ENCODE measurements at places on chromosomes 2 and 18.

DNA sequence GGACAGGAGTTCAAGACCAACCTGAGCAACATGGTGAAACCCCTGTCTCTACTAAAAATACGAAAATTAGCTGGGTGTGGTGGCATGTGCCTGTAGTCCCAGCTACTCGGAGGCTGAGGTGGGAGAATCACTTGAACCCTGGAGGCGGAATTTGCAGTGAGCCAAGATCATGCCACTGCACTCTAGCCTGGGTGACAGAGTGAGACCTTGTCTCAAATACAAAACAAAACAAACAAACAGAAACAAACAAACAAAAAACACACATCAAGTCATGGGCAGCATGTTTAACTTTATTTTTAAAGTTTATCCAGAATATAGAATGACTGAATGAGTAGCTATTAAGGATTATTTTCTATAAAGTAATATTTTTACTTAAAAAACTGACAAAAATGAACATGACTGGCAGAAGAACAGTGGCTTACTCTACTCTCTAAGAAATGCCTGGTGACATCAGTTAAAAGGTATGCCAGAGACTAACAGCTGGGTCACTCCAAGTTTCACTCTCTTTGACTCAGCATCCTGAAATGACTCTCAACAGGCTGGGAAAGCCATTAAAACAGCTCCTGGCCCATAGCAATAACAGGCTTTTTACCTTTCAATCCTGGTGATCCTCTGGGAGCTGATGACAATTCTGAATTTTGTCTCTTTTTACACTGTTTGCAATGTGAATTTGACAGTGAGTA, 281.6 kb upstream of the STON1 start:
- DNase-seq = no peak

DNA sequence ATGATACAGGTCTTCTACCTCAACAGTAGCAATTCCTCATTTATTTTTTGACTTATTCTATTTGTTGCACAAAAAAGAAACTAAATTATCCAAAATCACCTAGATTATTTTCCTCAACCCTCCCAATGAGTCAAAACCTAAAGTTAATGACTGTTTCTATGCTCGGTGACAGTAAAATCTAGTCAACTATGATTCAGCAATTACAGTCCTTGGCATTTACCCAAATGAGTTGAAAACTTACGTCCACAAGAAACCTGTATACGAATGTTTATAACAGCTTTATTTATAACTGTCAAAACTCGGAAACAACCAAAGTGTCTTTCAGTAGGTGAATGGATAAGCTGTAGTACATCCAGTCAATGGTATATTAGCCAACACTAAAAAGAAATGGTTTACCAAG, 439.3 kb downstream of the CBLN2 start:
- no peak for DNase-seq

DNA sequence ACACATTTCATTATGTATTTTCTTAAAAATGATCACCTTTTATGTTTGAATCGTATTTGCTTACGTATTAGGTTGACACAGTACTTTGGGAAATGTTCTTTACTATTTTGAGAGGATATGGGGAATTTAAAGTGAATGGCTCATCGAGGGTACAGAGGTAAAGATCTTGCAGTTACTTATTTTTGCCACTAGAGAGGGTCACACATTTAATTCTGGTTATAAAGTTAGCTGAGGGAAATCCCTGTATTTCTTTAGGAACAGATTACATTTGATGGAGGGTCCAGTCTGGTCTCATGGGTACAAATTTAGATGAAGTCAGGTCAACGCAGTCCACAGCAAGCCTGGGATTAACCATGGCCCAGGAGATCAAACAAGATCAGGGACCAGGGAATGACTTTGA, 24.5 kb downstream of the DYNC2LI1 start:
- no peak for DNase-seq

- no peak for DNase-seq
These were observed 776.8 kb upstream of the SOX11 start for GRCh38 chr2:4915357-4915756.

GRCh38 chr2:41998186-41999127, 49.4 kb upstream of the PKDCC start:
- DNase-seq = no peak

DNA sequence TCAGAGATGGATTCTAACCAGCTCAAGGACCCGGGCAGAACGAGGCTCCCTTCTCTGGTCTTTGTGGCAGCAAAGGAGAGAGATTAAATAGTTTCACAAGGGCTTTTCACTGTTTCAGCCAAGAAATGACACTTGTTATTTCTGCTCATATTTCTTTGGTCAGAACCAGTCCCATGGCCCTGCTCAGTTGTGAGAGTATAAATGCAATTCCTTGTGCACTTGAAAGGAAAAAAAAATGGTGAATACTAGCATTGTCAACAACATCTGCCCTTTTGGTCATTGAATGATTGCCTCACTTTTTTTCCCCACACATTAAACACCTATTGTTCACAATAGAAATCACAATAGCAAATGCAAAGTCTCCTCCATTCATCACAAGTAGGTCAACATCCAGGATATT, 104.4 kb downstream of the RDH14 start:
- no peak for DNase-seq

- DNase-seq = no peak
These were observed 20.0 kb upstream of the KYNU start for GRCh38 chr2:142857256-142858164.

DNA sequence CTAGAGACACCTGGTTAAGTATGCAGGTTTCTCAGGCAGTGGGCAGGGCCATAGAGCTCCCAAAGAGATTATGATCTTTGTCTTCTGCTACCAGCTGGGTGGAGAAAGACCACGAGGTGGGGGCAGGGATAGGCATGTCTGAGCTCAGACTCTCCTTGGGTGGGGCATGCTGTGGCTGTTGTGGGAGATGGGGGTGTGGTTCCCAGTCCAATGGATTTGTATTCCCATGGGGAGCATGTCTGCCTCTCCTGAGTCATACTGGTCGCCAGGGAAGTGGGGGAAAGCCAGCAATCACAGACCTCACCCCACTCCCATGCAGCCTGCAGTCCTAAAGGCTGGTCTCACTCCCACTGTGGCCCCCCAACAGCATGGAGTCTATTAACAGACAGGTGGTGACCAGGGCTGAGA, 31.4 kb upstream of the RHOB start:
- DNase-seq = no peak

DNA sequence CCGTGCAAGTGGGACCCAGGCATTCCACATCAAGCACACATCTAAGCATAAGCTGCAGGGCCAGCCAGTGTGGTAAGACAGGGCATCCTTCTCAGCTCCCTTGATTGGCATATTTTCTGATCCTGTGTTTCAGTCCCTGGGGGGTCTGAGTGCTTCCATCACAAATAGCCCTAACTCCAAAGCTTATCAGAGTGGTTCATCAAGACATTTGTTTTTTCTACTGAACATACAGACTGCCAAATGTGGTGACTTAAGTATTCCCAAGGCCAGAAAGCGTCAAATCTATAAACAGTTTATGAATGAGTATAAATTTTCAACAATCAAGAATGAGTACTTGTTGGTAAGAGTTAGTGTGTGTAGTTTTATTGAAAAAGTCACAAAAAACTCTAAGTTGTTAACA, 18.8 kb downstream of the SPRED2 start:
- DNase-seq = no peak

DNA sequence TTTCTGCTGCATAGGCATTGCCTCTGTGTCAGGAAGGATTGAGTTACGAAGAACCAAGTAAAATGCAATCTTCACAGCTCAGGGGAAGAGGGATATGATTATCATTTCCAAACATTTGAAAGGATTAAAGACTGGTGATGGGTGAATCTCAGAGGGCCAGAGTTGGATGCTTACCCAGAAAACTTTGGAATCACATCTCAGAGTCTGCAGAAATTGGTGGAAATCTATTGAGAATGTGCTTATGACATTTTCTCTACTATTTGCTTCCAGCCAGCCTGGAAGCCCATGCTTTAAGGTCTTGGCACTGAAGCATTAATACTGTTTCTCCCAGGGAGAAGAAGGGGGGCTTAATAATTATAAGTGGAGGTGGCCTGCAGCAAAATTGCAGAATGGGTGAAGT, 1301.4 kb upstream of the PIK3C3 start:
- DNase-seq = no peak

Data from stimulated activated CD4-positive, alpha-beta T cell treated with anti-CD3 and anti-CD28 coated beads, Interleukin-4, amount 100 ng/mL, for 1 hour (primary cell).